ENCODE measurements at places on chromosomes 7 and 10. TPM values are rescaled to one million over a fixed set of nuclear protein-coding genes. Genes with fewer than 3 reads are reported as not detected.

The WAC gene
- polyA plus RNA-seq: 85.2 TPM

DNA sequence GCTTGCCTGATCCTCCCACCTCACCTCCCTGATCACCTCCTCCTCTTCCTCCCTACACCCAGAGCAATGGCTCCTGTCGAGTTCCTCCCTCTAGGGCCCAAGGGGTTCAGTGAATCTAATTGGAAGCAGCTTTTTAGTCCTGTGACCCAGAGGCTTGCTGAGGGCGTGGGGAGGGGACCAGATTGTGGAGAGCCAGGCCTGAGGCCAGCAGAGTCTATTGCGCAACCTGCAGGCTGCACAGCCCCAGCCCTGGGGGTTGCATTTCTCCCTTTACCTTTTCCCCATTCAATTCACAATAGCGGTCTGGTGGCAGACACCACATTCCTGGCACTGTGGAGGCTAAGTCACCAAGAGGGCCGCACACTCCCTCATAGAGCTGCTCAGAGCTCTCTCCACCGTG lies 32.5 kb downstream of the GHRHR start:
- no peaks in the 10 kb centered on the region for H3K4me1 ChIP-seq
- DNase-seq: no peak
- H3K27ac ChIP-seq: no peak overlapping the region

DNA sequence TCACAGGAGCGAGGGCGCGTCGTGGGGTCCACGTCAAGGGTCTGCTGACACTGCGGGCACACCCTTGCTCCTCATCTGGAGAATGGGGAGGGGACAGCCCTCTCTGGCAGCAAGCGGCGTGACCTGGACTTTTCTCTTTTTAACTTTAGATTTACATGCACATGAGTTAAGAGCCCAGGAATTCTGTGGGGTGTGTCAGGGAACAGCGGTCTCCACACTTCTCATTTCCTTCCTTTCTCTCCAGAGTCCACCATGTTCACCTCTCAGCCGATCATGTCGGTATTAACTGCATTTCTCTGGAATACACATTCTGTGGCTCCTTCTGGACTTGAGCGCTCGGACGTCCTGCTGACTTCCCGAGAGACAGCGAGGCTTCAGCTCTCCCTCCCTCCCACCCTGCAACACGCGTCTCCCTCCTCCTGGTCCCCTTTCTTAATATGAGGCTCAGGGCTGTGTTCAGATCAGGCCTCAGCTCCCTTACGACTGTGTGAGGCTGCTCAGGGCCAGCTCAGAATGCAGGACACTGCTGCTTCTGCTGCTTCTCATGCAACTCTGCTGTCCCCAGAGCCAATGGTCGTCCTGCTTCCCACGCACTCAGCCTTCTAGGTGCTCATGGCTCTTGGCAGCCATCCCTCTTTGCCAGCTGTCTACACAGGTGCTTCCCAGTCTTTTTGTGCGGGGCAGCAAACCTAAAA lies 261.3 kb downstream of the ELFN1 start:
- no peaks in the 10 kb centered on the region for H3K27me3 ChIP-seq
- no peak for DNase-seq
- H3K36me3 ChIP-seq: peaks cover 1% of the 10 kb centered on the region
- H3K27ac ChIP-seq: no peak overlapping the region

- no peaks in the 10 kb centered on the region for H3K27me3 ChIP-seq
- no peak for DNase-seq
- no peaks in the 10 kb centered on the region for H3K36me3 ChIP-seq
- H3K27ac ChIP-seq: no peak overlapping the region
These were observed 22.0 kb downstream of the CDCA7L start for GRCh38 chr7:21923658-21924057.

GRCh38 chr7:48045195-48045765 lies 9.9 kb downstream of the C7orf57 start:
- no peaks in the 10 kb centered on the region for H3K36me3 ChIP-seq
- H3K4me1 ChIP-seq: no peaks in the 10 kb centered on the region
- peaks cover 8% of the 10 kb centered on the region for H3K27me3 ChIP-seq
- H3K27ac ChIP-seq: no peak overlapping the region
- no peak for DNase-seq
- H3K4me3 ChIP-seq: no peak overlapping the region

GRCh38 chr10:127435246-127435645 lies 113.9 kb upstream of the NPS start:
- H3K36me3 ChIP-seq: peaks cover 6% of the 10 kb centered on the region
- no peaks in the 10 kb centered on the region for H3K27me3 ChIP-seq
- no peak for DNase-seq

- no peak overlapping the region for H3K4me3 ChIP-seq
- peaks cover 8% of the 10 kb centered on the region for H3K36me3 ChIP-seq
- H3K27me3 ChIP-seq: no peaks in the 10 kb centered on the region
- peak overlapping the region; percentile 79 for H3K27ac ChIP-seq
- H3K4me1 ChIP-seq: peaks cover 89% of the 10 kb centered on the region
These were observed 6.6 kb downstream of the TTYH3 start for GRCh38 chr7:2638224-2638991.
